ENCODE measurements at places on chromosomes 12 and 14.

DNA sequence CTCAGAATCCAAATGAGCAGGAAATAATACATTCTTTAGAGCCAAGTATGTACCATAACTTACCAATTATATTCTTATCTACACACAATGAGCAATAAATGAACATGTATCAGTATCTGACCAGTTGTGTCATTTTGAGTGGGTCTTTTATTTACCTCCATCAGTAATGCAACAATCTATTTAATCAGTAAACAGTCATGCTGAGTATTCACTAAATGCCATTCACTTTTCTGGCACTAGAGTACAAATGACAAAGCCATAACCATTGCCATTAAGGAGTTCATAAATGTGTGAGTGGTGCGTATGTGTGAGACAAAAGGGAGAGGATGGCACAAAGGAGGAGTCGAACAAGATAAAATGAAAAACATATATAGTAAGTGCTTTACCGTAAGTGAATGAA, 1.5 kb upstream of the STRAP start:
- no peak for DNase-seq

- DNase-seq = no peak
Measured at GRCh38 chr12:117282490-117282889, 78.9 kb downstream of the NOS1 start.

DNA sequence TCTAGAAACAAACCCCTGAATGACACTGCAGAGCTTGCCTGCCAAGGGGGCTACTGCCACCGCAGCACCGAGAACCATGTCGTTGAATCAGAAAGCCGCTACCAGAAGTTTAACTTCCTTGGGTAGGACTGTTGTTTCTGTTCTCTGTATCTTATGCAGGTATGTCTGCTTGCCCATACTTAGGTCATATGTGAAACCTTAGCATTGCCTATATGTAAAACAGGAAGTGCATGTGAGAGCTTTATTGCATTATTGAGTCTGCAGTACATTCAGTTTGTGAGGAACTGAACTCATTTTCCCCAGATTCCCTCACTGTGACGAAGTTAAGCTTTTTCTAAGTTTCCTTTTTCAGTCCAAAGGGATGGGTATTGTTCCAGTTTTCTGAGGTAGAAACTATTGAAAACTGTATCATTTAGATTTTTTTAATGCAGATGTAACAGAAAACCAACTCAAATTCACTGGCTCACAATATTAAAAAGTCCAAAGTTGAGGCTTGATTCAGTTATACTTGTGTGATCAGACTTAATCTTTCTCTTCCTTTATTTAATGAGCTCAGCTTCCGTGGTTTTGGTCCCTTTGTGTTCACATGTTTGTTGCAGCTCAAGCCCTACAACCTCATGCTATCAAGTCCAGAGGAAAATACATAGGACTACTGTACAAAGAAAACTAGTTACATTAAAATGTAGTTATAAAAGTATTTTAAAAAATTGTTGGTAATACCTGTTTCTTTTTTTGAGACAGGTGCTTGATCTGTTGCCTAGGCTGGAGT, 6.9 kb downstream of the FBXO34 start:
- no peak for DNase-seq

DNA sequence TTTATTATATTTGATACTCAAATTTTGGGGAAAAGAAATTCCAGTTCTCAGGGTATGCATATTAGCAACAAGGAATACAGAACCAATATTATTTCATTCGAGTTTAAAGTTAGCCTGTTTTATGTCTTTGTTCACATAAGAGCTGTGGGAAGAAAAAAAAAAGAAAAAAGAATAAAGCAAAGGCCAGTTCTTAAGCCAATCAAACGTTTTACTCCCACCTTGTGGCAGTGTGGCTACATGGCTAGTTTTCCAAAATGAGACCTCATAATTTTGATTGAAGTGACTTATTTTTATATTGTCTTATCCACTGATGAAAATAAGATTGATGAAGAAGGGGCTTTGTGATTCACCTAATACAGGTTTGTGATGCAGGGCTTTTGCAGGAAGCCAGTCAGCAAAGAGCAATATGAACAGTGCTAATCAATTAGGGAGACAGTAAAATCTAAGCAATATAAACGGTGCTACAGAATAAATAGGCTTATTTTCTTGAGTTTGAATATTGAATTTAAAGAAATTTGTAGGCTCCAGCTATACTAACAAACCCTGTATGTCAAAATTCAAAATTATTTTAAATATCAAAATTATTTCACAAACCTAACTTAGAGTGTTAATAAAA, 624.1 kb upstream of the FOXG1 start:
- no peak for DNase-seq

Measured in cortex of kidney (tissue), 1 donor.